ENCODE measurements at places on chromosomes 4 and X. TPM values are rescaled to one million over a fixed set of nuclear protein-coding genes. Genes with fewer than 3 reads are reported as not detected.

The CHRDL1 gene
- total RNA-seq, result not detected

The RBMXL3 gene
- total RNA-seq, result not detected

The AFP gene
- total RNA-seq, result not detected

- H3K27ac ChIP-seq, result peak overlapping the region; percentile 98
- peak overlapping the region; percentile 97 for H3K4me3 ChIP-seq
- H3K27me3 ChIP-seq, result no peaks in the 10 kb centered on the region
- no peak for DNase-seq
- H3K4me1 ChIP-seq, result peaks cover 50% of the 10 kb centered on the region
- no peaks in the 10 kb centered on the region for H3K36me3 ChIP-seq
These were observed 915 bp upstream of the RAB33B start for GRCh38 chr4:139453041-139453370.

DNA sequence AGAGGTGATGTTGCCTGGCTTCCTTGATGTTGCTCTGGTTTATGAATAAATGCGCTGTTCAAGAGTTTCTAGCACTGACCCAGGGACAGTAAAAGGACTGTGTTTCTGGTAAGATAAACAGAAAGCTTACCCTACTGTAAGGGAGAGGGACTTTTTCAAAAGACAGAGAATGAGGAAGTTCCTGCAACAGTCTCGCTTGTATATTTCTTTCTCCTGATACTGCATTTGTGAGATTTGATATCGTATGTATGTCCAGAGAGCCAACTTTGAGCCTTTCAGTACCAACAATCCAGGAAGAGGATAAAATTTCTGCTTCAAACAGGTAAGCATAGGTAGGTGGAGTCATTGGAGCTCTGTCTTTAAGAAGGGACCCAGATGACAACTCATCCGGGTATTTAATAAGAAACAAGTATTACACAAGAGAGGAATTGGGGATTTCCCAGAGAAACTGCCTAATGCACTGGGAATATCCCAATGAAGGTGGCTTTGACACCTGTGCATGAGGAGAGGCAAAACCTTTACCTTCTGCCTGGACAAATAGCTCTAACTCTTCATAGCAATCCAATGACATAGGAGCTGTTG lies 773 bp downstream of the DAPP1 start:
- H3K4me1 ChIP-seq, result peaks cover 71% of the 10 kb centered on the region
- no peaks in the 10 kb centered on the region for H3K27me3 ChIP-seq
- H3K36me3 ChIP-seq, result no peaks in the 10 kb centered on the region
- H3K27ac ChIP-seq, result peak overlapping the region; percentile 95

DNA sequence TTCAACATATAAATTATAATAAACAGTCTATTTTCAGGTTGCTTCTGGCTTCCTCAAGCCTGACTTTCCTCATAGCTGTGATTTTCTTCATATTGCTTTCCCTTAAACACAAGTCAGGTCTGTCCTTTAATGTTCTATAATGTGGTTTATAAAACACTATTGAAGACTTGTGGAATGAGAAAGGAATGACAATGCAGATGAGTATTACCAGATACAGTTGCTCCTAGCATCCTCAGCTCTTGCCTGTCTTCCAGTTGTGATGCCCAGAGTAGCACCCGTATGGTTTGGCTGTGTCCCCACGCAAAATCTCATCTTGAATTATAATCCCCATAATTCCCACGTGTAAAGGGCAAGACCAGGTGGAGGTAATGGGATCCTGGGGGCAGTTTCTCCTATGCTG lies 265.7 kb upstream of the BOD1L1 start:
- no peaks in the 10 kb centered on the region for H3K4me1 ChIP-seq
- no peaks in the 10 kb centered on the region for H3K36me3 ChIP-seq
- no peak overlapping the region for H3K4me3 ChIP-seq
- H3K27ac ChIP-seq, result no peak overlapping the region
- peaks cover 5% of the 10 kb centered on the region for H3K27me3 ChIP-seq
- DNase-seq, result no peak

- H3K27ac ChIP-seq, result no peak overlapping the region
- H3K4me3 ChIP-seq, result no peak overlapping the region
- no peaks in the 10 kb centered on the region for H3K27me3 ChIP-seq
- DNase-seq, result no peak
These were observed 71.6 kb upstream of the SLC4A4 start for GRCh38 chr4:71267244-71267643.

DNA sequence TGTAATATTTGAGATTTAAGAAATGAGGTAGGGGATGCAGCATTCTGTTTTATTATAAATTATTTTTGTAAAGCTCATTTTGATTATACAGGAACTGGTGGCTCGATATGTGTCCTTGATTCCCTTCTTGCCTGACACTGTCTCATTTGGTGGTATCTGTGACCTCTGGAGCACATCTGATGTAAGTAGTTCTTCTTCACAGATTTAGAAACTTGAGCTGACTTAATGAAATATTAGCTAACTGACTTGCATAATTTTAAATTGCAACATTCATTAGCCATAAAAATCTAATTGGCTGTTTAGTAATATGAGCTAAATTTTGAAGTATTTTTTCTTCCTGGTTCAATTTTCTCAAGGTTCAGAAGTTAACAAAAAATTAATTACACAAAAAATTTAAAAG lies 69.1 kb downstream of the FBXL5 start:
- peaks cover 8% of the 10 kb centered on the region for H3K36me3 ChIP-seq
- DNase-seq, result no peak
- H3K27ac ChIP-seq, result no peak overlapping the region
- H3K4me1 ChIP-seq, result peaks cover 2% of the 10 kb centered on the region

GRCh38 chr4:114116861-114117260 lies 137.4 kb upstream of the ARSJ start:
- H3K36me3 ChIP-seq, result no peaks in the 10 kb centered on the region
- DNase-seq, result no peak

- H3K27ac ChIP-seq, result no peak overlapping the region
- DNase-seq, result no peak
- H3K36me3 ChIP-seq, result no peaks in the 10 kb centered on the region
- H3K27me3 ChIP-seq, result no peaks in the 10 kb centered on the region
- H3K4me3 ChIP-seq, result no peak overlapping the region
- no peaks in the 10 kb centered on the region for H3K4me1 ChIP-seq
These were observed 257.5 kb upstream of the ANKRD50 start for GRCh38 chr4:124970011-124970410.

DNA sequence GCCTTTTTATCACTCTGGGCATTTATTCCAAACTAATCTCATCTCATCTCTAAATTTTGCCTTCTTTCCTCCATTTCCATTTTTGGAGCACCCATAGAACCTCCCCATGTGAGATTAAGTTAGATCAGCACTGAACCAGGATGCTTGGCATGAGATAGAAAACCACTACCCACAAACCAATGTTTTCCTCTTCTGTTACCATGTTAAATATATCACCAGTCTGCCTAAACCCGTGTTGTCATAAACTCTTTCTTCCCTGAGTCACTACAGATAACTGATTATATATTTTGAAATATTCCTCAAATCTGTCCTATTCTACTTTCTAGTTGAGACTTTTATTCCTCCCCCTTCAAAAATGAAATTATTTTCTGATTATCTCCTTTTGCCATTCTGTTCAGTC lies 37.6 kb downstream of the GABRB1 start:
- no peak for DNase-seq
- peaks cover 5% of the 10 kb centered on the region for H3K27me3 ChIP-seq
- H3K27ac ChIP-seq, result no peak overlapping the region
- no peaks in the 10 kb centered on the region for H3K36me3 ChIP-seq

DNA sequence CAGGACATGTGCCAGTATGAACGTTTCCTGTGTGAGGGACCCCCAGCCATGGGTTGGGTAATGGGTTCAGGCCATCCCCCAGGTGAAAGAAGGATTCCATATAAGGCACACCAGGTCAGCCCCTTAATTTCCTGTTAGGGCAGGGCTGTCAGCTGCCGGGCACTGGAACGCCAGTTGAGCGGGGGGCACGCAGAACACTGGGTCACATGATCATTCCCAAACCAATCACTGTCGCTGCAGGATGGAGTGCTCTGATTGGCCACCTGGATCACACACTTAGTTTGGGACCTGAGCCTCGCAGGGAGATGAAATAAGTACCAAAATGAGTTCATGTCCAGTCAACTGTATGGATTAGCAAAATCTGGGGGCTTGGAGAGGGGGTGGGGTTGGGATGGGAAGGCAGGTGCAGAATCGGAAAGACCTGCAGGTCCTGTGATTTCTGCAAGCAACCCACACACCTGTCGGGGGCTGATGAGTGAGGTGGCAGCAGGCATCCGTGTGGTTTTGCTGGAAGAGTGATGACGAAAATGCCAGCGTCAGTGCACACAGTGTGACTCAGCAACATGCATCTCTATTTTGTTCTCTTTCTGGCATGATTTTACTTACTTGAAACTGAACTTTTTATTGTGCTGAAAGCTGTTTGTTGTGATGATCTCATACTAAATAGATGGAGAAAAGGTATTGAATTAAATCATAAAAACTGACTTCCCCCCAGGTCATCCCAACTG lies 32.2 kb downstream of the RNF212 start:
- H3K4me3 ChIP-seq, result no peak overlapping the region
- no peaks in the 10 kb centered on the region for H3K4me1 ChIP-seq
- no peaks in the 10 kb centered on the region for H3K36me3 ChIP-seq
- no peak for DNase-seq
- peaks cover 5% of the 10 kb centered on the region for H3K27me3 ChIP-seq

DNA sequence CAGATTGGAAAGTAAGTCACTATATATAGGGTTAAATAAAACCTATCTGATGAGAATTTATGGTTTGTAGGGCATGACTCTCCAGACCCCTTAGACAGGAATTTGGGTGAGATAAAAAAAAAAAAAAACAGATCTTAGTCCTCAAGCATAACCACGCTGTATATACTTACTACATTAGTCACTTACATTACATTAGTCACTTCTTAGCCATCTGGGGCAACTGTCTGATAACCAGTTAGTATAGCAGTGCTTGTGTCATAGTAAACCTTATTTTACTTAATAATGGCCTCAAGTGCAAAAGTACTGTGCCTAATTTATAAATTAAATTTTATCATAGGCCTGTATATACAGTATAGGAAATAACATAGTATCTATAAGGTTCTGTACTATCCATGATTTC lies 60.2 kb upstream of the RPS6KA6 start:
- H3K27ac ChIP-seq, result no peak overlapping the region
- no peak overlapping the region for H3K4me3 ChIP-seq
- no peaks in the 10 kb centered on the region for H3K27me3 ChIP-seq
- H3K4me1 ChIP-seq, result no peaks in the 10 kb centered on the region
- DNase-seq, result no peak
- no peaks in the 10 kb centered on the region for H3K36me3 ChIP-seq
